Suppressor macrophage (primary cell): ENCODE measurements at places on chromosomes 13 and 19.

DNA sequence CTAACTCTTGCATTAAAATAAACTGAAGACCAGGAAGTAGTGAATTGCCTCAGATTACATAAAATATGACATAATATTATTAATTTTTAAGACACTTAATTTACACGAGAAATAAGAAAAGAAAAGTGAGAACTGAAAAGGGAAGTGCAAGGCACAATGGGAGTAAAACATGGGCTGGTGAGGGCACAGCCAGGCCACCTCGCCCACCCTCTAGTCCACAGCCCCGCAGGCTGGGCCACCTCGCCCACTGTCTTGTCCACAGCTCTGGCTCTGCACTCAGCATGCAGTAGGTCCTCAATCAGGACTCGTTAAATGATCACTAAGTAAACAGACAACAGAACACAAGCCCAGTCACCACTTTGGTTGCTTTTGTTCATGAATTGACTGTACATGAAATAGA lies 67.8 kb upstream of the ARHGEF7 start:
- peak; percentile 70 for DNase-seq

GRCh38 chr13:108961542-108962125 lies 332.2 kb downstream of the MYO16 start:
- DNase-seq: peak; percentile 80

GRCh38 chr13:41937388-41937787 lies 23.5 kb downstream of the VWA8 start:
- DNase-seq: no peak

- peak; percentile 29 for DNase-seq
Measured at GRCh38 chr13:74136084-74136658, 2.0 kb upstream of the KLF12 start.

DNA sequence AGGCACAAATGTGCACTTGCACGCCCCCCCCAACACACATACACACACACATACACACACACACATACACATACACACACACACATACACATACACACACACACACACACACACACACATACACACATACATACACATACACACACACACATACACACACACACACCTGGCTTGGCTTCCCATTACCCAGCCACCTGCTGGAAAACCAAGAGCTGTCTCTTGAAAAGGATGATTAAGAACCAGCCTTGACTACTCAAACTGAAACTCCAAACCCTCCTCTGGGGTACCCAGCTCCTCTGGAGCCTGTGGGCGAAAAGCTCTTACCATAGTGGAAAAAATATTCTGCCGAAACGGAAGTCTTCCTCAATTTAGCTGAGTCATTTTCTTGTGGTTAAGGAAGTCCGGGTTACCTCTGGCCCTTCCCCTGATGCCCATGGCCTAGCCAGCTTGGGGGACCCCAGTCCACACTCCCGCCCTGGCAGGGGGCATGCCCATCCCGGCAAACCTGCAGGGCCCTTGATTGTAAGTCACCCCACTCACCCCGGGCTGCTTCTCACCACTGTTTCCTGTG lies 21.9 kb downstream of the CEBPA start:
- DNase-seq: peak; percentile 76

- no peak for DNase-seq
Measured at GRCh38 chr13:30204564-30204963, 102.8 kb downstream of the KATNAL1 start.

DNA sequence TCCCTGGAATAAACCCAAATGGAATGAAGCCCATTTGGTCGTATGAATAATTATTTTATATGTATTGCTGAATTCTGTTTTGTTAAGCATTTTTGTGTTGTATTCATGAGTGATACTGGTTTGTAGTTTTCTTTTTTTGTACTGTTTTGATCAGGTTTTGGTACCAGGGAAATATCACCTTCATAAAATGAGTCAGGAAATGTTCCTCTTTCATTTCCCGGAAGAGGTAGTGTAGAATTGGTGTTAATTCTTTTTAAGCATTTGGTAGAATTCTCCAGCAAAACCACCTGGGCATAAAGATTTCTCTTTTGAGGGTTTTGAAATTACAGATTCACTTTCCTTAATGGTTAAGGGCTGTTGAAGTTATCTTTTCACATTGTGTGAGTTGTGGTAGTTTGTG lies 13.3 kb downstream of the SPATA13 start:
- no peak for DNase-seq
